Stimulated activated CD4-positive, alpha-beta T cell treated with anti-CD3 and anti-CD28 coated beads, Interleukin-2, amount 100 ng/mL, for 48 hours (primary cell): ENCODE measurements at places on chromosomes 11 and 22.

DNA sequence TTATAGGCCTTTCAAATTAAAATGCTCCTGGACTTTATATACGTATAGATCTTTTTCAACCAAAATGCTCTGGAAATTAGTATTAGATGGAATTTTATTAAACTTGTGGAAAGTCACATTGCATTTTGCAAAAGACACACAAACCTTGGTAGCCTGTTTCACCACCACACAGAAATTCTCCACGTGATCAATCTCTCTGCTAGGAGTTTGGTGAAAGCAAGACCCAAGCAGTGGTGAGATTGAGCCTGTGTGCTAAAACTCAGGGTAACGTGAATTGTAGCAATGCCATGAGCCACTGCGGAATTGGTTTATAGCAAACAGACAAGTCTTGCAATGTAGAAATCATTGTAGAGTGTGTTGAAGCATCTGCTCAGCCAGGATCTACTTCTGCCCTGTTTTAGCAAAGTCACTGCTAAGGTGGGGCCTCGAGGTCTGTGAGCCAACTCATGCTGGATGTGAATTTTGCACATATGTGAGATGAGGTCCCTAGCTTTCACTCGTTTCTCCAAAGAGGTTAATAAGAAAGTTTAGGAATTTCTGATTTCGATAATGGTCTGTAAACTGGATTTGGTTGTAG is 184.8 kb downstream of the DBX1 start:
- no peak for DNase-seq

DNA sequence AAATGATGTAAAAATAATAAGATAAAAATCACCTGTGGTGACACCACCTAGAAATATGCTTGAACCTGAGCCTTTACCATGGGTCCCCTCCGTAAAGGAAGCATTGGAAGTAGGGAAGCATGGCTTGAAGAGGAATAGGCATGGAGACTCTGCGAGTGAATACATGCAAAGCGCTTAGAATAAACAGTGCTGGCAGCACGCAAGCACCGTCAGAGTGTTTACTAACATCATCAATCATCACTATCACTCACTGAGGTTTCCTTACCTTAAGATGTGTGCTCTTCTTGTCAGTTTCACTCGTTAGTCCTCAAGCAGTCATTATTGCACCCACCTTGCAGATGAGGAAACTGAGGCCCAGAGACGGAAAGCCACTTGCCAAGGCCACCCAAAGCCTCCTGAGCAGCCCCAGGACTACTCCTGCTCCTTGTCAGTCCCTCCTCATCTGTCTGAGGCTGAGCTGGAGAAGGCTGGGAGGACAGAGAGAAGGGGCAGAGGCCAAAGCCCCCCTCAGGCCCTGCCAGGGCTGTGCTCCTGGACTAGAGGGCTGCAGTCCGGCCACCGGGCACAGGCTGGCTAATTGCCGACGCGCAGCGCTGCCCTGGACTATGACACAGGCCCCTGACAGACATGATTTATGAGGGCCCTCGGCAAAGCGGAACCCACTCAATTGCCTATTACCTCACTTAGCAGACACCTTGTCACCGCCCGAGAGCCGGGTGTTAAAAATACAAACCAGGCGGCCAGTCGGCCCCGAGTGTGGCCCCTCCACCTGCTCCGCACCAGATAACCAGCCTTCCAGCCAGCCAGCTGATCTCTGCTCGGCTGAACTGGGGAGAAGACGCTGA is 168.9 kb downstream of the MN1 start:
- DNase-seq, result no peak

GRCh38 chr11:58921778-58922390 is 17.4 kb upstream of the GLYATL1 start:
- no peak for DNase-seq

DNA sequence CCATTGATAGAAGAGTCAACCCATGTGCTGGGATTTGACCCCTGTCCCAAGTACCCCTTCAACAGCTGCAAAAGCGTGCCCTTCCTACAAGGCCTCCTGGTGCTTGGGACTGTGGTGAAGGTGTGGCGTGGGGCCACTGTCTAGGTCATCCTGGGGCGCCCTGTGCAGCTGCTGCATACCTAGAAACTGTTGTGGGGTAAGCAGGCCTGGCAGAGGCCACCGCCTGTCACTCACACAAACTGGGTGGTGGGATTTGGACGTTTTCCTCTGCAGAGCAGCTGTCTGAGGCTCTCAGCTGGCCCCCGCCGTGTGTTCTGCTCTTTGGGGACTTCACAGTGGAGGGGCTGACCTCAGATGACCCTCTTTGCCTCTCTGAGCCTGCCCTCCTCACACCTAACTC is 69.7 kb downstream of the SCN3B start:
- DNase-seq, result no peak

DNA sequence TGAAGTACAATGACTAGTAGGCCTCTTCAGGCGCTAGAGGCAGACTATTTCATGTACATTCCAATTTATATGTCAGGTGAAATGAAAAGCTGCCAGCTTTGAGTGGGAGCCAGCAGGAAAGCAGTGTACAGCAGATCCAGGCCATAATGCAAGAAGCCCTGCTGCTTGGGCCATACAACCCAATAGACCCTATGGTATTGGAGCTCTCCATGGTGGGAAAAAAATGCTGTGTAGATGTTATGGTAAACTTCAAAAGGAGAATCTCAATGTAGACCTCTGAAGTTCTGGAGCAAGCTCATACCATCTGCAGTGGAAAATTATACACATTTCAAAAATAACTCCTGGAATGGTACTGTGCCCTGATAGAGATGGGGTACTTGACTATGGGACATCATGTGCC is 71.5 kb upstream of the CD82 start:
- no peak for DNase-seq

GRCh38 chr11:132158091-132158490 is 787.7 kb downstream of the NTM start:
- no peak for DNase-seq
